ENCODE measurements at places on chromosomes 7 and 10. TPM values are rescaled to one million over a fixed set of nuclear protein-coding genes. Genes with fewer than 3 reads are reported as not detected.

Gene ACTL6B
- total RNA-seq, result not detected

Gene STRIP2
- total RNA-seq, result 20.4 TPM

Gene SPDYE6
- total RNA-seq, result not detected

Gene LSM5
- total RNA-seq, result 31.1 TPM

Gene PGAM2
- 322 TPM for total RNA-seq

All from cardiac septum (tissue), 1 donor.